Smooth muscle cell of the umbilical artery (primary cell): ENCODE measurements at places on chromosomes 4 and X. TPM values are rescaled to one million over a fixed set of nuclear protein-coding genes. Genes with fewer than 3 reads are reported as not detected.

The CFAP99 gene
- total RNA-seq = not detected in 2 replicates

The GAGE12H gene
- not detected in 2 replicates for total RNA-seq

The FREM3 gene
- total RNA-seq = not detected in 2 replicates

The ELOVL6 gene
- 18.1 and 50.9 TPM in 2 replicates for total RNA-seq

The FATE1 gene
- not detected in 2 replicates for total RNA-seq

The KLHL5 gene
- total RNA-seq = 184 and 202 TPM in 2 replicates

The XK gene
- total RNA-seq = under 0.01 and 0.05 TPM in 2 replicates

The REPS2 gene
- 0.30 and 0.37 TPM in 2 replicates for total RNA-seq

The PGRMC1 gene
- total RNA-seq = 200 and 230 TPM in 2 replicates

The AFM gene
- total RNA-seq = not detected in 2 replicates

The ZDHHC15 gene
- total RNA-seq = under 0.01 TPM in 1 of 2 replicates, not detected in the other
